ENCODE measurements at places on chromosomes 3 and 15.

- no peak for DNase-seq
These were observed 59.9 kb downstream of the CLSTN2 start for GRCh38 chr3:139994891-139995290.

DNA sequence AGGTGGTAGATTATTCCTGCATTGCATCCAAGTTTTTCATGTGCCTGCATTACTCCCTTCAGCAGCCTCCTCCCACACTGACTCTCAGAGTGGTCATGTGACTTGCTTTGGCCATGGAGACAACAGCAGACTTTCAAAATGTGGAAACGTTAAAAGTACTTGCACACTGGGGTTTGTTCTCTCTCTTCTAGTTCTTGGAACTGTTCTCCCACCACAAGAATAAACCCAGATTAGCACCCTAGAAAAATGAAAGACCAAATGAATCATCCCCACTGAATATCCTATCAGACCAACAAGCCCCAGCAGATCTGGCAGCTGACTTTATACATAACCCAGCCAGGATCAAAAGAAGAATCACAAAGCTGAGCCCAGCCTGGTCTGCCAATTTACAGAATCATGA, 398.5 kb downstream of the VPS13C start:
- no peak for DNase-seq

- DNase-seq, result no peak
These were observed 7.6 kb downstream of the OR5K4 start for GRCh38 chr3:98361289-98361688.

GRCh38 chr3:151992326-151993041, 119.0 kb downstream of the SUCNR1 start:
- no peak for DNase-seq

- DNase-seq, result peak; percentile 98
These were observed at the start of gene IQGAP1 for GRCh38 chr15:90387534-90388461. Gene IQGAP1 (plus strand): TSS chr15:90388242. CDS start chr15:90388342, 100 bp downstream.

DNA sequence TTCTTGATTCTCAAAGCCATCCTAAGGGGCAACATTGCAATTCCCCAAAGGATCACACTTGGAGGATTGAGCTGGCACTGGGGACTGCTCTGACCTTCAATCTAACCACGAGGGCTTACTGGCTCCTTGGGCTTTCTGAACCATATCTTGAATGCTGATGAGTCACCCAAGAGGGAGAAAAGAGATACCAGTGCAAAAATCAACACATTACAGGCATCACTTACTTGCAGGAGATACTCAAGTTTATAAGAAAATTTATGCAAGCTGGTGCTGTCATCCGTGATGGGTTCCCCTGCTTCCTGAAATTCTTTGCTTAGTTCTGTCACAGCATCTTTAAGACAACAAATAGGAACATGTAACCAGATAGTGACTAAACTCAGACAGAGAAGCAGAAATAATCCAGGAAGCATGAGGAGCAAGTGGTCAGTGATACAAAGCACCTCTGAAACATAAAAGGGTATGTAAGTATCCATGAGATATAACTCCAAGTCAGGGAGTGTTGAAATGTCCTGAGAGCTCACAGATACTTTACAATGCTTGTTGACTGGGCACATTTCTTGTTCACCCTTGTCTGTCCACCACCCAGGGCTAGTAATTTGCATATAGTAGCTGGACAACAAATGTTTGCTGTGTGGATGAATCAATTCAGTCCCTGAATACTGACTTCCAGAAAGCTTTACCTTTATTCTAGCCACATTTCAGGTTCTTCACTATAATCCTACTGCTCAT, 14.1 kb downstream of the FYCO1 start:
- DNase-seq, result no peak

Measured in trophoblast cell (in vitro differentiated cells and primary cell).